Occipital lobe (tissue), 3 donors: ENCODE measurements at places on chromosomes 12 and 14. TPM values are rescaled to one million over a fixed set of nuclear protein-coding genes. Genes with fewer than 3 reads are reported as not detected.

Gene KCNA5
- 1.7 TPM for total RNA-seq

DNA sequence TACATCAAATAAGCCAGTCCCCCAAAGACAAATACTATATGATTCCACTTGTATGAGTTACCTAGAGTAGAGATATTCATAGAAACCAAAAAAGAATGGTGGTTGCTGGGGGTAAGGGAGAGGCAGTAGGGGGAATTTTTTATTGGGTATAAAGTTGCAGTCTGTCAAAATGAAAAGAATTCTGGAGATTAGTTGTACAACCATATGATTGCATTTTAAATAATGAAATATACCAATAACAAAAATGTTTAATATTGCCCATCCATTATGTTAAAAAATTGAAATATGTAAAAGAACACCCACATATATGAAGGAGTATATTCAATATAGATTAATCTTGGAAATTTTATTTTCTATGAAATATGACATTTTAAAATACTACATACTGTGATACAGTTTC, 1383.5 kb downstream of the FSCB start:
- no peak for DNase-seq

Gene CD9
- 29.5 TPM for total RNA-seq

DNA sequence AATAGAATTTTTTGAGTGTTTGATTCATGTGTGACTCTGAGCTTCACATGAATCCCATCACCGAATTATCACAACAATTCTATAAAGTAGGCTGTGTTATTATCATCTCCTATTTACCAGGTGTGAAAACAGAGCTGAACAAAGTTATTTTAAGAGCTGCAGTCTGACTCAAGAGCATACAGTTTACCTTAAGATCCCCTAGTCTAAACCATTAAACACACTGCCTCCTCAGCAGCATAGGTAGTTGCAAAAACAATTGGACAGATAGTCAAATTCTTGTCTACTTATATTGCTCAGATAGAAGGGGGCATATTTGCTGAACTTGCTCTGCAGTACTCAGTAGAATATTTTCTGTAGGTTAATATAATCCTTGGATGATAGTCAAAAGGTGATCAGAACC, 219.8 kb upstream of the ATP2B1 start:
- no peak for DNase-seq

Gene CMA1
- total RNA-seq: not detected

- no peak for DNase-seq
These were observed 375.5 kb downstream of the BCL11B start for GRCh38 chr14:98896449-98896848.

- DNase-seq: no peak
These were observed 43.9 kb upstream of the FBRSL1 start for GRCh38 chr12:132445884-132446632.

DNA sequence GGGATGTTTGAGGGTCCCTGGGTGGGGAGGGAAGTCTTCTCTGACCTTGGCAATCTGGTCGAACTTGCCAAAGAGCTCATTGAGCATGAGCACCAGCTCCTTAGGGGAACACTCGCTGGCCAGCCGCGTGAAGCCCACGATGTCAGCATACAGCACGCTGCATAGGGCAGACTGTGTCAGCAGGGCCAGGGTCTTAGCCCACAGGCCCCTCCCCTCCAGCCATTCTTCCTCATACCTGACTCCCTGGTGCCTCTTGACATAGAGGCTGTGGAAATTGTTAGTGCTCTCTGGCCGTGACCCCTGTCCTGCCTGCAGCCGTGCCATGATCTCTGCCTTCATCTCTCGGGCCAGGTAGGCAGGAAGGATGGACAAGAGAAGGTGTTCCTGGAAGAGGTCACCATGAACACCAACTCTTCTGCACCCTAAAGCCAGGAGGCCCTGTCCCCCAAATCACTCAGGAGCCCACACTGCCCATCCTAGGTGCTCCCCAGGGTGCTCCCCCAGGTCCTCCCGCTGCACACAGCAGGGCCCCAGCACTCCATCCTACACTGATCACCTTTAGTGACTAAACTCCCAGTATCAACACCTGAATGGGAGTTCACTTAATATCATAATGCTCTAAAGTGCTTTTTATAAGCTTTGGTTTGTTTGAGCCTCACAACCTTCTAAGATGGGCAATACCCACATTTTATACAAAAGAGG, 3.7 kb downstream of the ADCY4 start:
- no peak for DNase-seq

- no peak for DNase-seq
These were observed 24.4 kb upstream of the BDKRB1 start for GRCh38 chr14:96231526-96232130.

GRCh38 chr12:88634008-88634407, 53.7 kb upstream of the KITLG start:
- DNase-seq: no peak

DNA sequence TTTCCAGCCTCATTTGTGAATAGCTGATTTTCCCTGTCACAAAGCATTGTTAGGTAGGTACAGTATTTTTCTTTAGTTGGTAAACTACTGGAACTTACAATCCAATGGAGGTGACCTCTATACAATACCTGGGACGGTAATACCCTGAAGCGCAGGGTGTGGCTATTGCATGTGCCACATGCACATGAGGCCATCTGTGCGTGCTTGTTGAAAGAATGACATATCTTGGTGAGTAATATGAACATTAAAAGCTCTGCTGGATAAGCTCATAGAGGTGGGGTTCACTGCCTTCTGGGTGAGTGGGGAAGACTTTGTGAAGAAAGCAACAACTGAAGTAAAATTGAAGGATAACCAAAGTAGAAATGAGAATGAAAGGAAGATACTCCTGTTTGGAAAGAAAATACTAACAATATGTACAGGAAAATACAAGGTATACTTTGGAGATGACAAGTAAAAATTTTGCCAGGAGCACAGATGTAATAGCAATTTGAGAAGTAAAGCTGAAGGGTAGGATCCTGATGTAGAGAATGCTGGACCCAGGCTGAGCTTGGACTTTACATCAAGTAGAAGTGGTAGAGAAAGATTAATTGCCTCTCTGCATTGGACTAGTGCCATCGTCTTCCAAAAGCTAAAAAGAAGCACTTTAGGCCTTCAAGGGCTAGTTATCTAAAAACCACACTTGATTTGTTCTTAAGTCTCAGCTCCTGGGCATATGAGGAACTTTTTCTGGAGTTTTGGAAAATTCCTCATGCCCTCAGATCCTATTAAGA, 97.1 kb downstream of the SLC38A6 start:
- no peak for DNase-seq

DNA sequence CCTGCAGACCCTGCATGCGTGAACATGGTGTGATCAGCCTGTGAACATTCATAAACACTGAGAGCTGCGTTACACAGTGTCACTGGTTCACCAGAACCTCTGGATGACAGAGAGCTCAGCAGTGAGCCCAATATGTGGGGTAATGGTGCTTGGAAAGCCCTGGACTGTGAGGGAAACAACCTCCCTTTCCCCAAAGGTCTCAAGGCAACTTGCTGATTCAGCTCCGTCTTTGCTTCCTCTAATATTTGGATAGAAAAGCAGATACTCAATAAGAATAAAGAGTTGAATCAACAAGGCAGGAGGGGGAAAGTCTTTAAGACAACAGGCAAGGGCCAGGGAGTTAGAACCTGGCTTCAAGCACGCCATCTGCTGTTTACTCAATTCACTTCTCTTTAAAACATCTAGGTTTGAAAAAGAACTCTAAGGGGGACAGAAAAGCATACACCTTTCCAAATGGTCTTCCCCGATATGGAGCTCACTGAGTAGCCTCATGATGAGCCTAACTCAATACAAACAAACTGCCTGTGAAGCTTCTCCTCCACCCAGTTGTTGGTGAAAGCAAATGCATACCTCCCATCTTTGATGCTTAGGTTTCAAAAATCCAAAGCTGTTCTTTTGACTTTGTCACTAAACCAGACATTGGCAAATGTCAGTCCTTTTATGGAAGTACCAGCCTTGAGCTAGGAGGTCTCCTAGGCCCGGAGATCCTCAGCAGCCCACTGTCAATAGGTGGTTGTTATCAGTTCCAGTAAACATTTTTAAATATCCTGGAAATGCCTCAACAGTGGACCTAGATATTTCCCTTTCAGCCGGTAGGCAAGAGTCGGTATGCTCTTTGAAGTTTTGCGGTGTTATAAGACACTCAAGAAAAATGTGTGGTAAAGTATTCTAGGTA, 76.1 kb downstream of the SAMD4A start:
- no peak for DNase-seq

Gene NYNRIN
- 15.0 TPM for total RNA-seq

Gene CABP1
- 3.1 TPM for total RNA-seq

GRCh38 chr12:3712209-3712992, 40.5 kb downstream of the CRACR2A start:
- no peak for DNase-seq

- DNase-seq: no peak
These were observed 1.6 kb downstream of the LRP1 start for GRCh38 chr12:57129889-57130288.

Gene ZC2HC1C
- total RNA-seq: 2.8 TPM

DNA sequence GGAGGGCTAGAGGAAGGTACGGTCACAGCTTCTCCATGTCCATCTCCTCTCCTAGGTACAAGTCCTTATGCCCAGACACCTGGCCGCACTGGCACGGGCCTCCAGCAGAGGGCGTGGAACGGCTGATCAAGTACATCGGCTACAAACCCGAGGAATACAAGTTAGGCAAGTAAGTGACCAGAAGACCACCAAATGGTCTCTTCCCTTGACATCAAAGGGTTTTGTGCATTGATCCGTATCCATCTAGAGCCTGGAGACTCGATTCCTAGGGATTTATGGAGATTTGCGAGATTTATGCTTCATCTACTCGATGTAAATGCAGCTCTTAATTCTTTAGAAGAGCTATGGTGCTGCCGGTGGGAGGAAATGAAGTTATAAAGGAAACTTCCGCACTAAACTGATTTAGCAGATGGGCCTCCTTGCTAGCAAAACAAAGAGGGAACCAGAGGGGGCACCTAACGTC, 44.2 kb downstream of the KCTD10 start:
- no peak for DNase-seq

DNA sequence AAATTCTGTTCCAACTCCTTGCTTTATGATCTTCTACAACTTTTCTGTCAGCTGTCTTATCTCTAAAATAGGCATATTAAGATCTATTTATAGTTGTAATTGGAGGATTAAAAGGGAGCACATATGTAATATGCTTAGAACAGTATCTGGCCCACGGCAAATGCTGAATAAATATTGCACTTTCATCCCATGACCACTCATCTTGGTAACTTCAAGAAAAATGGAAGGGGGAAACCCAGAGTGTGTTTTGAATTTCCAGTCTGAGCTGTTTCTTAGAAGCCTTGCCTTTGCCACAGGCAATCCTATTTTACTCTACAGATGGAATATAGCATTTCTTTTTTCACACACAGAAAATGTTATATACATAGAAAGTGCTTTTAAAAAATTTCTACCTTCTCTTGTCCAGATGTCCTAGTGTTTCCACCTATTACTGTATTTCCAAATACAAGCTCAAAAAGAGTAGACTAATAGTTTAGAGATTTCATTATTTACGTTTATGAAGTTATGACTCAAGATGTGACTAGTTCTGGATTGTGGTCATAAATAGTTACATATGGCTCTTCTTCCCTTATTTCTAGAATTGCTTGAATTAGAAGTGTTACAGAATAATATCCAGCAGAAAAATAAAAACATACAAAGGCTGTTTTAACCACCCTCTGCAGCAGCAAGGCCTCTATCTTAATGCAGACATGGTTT, 6.2 kb upstream of the STXBP6 start:
- no peak for DNase-seq

- DNase-seq: no peak
These were observed 480.2 kb upstream of the CCDC196 start for GRCh38 chr14:66005900-66006434.

DNA sequence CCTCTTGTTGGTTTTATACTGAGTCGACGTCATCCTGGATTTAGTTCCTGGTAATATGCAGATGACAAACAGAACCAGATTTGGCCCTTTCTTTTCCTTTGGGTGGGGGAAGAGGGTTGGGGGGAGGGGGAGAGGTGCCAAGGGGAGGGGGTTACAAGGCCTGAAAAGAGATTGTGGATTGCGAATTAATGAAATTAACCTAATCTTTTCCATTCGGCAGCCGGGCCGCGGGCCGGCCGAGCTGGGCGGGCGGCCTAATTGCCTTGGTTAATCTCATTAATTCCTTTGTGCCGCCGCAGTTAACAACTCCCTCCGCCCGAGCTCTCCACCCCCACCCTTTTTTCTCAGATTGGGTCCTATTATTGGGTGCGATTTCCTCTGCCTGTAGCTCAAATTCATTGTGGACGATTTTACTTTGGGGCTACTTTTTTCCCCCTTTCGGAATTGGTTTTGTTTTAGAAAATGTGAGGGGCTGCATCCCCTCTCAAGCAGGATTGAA, 387 bp upstream of the GSC start:
- no peak for DNase-seq

DNA sequence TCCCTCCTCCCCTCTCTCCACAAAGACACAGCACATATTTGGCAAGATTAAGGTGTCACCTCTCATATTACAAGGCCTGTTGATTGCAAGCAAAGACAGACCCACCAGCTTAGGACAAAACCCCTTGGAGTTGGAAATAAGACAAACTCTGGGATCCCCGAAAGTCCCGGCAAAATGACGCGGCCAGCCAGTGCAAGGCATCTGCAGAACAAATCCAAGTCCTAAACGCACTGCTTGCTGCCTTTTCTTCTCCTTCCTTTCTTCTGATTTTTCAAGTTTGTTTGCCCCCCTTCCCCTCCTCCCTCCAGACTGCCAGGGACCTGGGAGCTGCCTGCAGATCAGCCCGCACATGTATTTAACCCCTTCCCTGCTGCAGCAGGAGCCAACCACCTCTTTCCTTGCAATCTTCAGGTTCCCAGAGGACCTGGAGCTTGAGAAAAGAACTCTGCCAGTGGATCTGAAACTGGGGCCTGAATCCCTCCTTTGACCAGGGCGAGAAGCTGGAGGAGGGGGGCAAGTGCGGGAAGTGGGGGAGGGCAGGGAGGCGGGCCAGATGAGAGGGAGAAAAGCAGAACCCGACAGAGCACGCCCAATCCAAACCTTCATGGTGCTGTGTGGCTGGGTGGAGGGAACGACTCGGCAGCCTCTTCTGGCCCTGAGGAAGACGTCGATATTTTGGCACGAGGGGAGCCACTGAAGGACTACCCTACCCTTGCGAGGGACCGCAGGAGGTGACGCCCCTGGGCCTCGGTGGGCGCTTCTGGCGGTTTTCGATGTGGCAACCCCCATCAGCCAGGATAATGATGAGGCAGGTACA, 2.0 kb upstream of the NTF3 start:
- DNase-seq: no peak

DNA sequence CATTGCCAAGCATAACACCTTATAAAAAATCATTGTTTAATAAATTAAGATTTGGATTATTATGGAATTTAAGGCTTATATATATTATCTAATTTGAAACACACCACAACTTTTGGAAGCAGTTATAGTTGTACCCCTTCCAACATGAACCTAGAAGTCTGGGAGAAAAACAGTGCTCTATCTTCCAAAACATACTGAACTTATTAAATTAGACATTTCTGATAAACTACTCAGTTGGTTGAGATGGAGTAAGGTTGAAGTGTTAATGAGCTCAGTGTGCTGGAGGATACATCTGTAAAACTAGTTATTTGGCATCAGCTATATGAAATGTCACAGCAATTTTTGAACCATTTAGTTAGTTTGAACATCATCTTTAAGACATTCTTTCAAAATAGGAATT, 227.4 kb downstream of the ALX1 start:
- no peak for DNase-seq
